Nucleus accumbens (tissue), 56 donors: ENCODE measurements at places on chromosomes 5 and 9.

DNA sequence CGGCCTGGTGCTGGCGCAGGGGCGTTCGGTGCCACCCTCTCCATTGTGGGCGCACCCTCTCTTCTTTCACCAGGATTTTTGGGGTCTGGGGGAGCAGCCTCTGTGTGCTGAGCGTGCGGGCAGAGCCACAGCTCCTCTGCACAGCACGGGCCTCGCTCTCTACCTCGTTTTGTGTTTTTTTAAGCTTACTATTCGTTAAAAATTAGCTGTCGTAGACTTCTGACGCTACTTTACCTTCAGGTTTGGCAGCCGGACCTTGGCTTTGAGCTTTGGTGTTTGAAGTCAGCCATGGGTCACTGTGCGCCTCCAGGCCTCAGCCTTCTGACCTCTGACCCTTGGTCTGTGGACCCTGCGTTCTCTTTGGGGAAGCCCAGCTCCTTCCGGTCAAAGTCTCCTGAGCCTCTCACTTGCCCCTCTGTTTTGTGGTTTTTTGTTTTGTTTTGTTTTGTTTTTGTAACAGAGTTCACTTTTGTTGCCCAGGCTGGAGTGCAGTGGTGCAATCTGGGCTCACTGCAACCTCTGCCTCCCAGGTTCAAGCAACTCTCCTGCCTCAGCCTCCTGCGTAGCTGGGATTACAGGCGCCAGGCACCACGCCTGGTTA lies 88.2 kb upstream of the CACNA1B start:
- DNase-seq, result no peak

- DNase-seq, result no peak
Measured at GRCh38 chr9:70263421-70263820, 4.6 kb downstream of the SMC5 start.

DNA sequence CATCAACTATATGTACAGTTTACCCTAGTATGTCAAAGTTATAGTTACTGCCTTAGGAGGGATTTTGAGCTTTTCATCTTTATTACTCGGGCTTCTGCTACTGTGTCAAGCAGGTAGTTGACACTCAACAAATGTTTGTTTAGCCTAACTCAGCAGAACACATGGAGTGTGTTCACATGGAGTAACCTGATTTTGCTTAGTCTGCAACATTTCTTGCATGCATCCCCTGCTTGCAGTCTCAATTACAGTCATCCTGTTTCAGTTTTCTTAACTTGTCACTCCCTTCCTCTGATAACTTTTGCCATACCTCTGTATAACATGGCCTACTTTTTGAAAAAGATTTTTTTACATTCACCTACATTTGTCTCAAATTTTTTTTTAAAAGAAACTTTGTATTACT lies 135.5 kb downstream of the NMUR2 start:
- no peak for DNase-seq

DNA sequence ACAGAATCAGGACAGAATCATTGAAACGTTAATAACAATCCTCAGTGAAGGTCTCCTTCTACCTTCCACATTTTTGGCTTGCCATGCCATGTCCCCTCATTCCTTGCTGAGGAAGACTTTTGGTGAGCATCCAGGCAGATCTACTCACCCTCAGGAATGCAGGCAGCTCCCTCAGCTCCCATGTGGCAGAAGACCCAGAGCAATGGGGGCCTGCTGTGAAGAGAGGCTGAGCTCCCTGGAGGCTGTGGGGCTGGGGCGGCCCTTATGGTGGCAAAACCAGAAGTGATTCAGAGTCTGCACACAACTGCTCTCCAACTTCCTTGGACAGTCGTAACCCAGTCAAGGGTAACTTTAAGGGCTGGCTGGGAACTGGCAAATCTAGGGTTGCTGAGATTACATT lies 247.2 kb upstream of the EFNA5 start:
- DNase-seq, result no peak

- DNase-seq, result no peak
Measured at GRCh38 chr5:164561933-164562872, 1056.8 kb downstream of the MAT2B start.

DNA sequence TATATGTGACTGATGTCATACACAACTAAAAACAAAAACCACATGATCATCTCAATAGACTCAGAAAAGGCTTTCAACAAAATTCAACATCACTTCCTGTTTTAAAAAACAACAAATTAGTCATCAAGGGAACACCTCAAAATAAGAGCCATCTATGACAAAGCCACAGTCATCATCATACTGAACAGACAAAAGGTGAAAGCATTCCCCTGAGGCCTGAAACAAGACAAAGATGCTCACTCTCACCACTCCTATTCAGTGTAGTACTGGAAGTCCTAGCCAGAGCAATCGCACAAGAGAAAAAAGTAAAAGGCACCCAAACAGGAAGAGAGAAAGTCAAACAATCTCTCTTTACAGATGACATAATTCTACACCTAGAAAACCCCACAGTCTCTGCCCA lies 893.5 kb upstream of the EDIL3 start:
- no peak for DNase-seq

- DNase-seq, result no peak
Measured at GRCh38 chr9:136964171-136964689, 12.2 kb downstream of the LCN12 start.

- DNase-seq, result no peak
Measured at GRCh38 chr5:123545506-123545905, 33.5 kb downstream of the CSNK1G3 start.

- no peak for DNase-seq
Measured at GRCh38 chr9:136111910-136112309, 6.8 kb downstream of the TMEM250 start.

- no peak for DNase-seq
Measured at GRCh38 chr5:8908055-8908683, 637.7 kb downstream of the SEMA5A start.

DNA sequence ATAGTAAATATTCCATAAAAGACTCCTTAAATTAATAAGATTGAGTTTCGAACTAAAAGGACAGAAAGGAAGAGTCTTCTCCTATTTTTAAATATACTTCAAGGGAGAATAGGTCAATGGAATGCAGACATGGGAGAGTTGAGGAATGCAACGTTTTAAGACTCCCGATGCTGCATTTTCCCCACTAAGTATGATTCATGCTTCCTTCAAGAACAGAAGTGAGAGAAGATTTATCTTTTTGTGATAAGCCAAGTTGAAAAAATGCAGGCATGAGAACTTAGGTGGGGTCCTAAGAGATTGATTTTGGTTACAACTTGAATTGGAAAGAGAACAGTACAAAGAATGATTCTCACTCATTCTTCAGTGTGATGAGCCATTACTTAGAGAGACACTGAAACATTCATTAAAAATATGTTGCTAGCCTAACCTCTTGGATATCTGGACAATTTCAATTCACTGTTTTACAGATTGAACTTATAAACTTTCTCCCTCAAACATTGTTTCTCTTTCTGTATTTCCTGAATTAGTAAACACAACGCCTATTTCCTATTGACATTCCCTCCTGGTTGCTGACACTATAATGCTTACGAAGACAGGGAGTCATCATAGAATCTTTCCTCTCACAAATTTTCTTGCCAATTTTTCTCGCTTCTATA lies 1666.1 kb upstream of the WWC1 start:
- no peak for DNase-seq

- DNase-seq, result no peak
Measured at GRCh38 chr9:123034881-123035510, 1.5 kb downstream of the GPR21 start.

- no peak for DNase-seq
Measured at GRCh38 chr5:10836986-10837385, 76.0 kb upstream of the DAP start.

DNA sequence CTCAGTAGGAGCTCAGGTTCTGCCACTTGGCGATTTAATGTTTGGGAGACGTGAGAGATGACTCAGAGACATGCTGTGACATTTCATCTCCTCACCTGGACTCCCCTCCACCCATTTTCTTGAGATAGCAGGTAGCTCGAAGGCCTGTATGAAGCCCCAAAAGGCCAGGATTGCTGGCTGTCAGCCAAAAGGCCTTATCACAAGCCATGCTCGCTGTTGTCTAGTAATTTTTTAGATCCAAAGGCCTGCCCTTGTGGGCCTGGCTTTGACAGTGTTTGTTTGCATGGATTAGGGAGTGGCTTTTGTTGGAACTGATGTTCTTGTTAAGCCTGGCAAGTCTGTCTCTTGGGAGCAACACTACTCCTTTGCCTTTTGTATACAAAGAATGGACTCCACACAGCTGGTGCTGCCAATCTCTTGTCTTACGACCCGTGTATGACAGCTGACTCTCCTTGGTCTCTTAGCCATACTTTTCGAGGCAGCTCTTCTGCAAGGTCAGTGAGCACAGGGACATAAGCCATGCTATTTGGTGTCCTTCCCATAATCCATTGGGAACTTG lies 22.7 kb downstream of the CAVIN4 start:
- DNase-seq, result no peak

- DNase-seq, result no peak
Measured at GRCh38 chr9:8859416-8859815, 1059.8 kb upstream of the DMAC1 start.

GRCh38 chr5:39698838-39699560 lies 274.2 kb upstream of the DAB2 start:
- no peak for DNase-seq

- DNase-seq, result no peak
Measured at GRCh38 chr9:3186751-3187150, 339.1 kb downstream of the RFX3 start.

GRCh38 chr5:5615569-5615968 lies 193.1 kb downstream of the ICE1 start:
- no peak for DNase-seq

DNA sequence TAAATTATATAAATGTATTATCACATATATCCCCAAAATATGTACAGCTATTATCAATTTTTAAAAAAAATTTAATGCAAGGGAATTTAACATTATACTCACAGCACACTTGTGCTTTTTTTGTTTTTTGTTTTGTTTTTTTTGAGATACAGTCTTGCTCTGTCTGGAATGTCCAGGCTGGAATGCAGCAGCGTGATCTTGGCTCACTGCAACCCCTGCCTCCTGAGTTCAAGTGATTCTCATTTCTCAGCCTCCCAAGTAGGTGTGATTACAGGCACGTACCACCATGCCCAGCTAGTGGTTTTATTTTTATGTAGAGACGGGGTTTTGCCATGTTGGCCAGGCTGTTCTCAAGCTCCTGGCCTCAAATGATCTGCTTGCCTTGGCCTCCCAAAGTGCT lies 58.3 kb downstream of the GLIS3 start:
- no peak for DNase-seq

GRCh38 chr9:113524468-113524867 lies 60.9 kb downstream of the RGS3 start:
- no peak for DNase-seq

DNA sequence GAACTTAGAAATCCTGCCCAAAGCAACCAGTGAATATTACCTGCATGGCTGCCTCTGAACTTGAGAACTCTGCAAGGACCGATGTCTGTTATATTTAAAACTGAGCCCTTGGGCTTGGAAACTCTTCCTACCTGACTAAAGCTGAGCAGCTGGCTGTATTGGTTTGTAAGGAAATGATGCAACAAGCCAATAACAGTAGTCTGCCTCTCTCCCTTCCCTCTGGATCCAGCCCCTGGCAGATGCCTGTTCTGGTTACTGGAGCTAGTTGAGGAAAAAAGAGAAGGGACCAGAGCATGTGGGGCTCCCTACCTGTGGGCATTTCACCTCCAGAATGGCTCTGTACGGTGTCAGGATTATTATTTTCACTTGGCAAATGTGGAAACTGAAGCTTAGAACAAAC lies 34.7 kb downstream of the SH3RF2 start:
- DNase-seq, result no peak

DNA sequence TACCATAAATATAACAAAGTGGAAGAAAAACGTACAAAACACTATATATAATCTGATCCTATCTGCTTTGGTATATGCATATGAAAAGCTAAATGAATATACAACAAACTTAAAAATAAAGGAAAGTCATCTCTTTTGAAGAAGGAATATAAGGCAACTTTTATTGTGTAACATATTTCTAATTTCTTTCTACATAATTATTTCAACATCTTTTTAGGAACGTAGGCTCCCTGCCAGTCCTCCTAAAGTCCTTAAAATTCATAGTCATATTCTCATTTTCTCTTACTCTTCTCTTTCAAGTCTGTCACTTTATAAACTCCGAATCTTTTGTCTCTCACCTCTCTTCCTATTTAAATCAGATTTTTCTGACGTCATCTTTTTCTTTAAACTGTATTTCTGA lies 9.6 kb downstream of the DEPDC1B start:
- no peak for DNase-seq

DNA sequence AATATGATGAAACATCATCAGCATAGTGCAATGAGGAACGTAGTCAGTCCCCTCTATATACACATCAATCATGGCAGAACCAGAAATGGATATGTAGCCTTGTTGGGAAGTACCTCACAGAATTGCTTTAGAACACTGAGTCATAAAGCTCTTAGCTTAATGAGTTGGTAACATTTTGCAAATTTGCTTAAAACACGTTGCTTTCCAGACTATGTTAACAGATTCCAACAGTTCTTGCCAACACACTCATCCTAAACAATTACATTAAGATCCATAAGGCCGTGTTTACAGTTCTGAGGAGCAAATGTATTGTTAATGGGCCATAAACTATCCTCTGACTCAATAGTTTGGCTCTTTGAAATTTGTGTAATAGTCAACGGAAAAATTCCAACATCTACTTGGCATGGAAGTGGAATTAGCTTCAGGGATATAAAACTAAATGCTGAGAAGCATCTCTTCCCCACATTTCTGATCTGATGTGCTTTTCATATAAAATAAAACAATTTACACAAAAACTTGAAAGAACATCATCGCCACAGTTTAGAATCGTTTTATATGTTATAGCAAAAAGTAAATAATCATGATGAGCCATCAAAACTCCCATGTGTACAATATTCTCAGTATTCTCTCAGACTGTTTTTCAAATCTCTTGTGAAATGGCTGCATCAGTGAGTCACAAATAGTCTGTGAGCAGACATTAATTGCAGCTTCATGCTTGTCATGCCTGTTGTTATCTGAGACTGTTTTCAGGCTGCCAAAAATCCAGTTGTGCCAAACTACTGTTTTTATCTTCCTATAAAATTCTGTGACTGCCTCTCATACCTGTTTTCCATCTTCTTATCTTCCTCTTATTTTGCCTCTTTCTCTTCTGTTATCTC lies 291.9 kb downstream of the COX7C start:
- DNase-seq, result no peak

- DNase-seq, result no peak
Measured at GRCh38 chr5:14286007-14286406, 142.9 kb downstream of the TRIO start.

DNA sequence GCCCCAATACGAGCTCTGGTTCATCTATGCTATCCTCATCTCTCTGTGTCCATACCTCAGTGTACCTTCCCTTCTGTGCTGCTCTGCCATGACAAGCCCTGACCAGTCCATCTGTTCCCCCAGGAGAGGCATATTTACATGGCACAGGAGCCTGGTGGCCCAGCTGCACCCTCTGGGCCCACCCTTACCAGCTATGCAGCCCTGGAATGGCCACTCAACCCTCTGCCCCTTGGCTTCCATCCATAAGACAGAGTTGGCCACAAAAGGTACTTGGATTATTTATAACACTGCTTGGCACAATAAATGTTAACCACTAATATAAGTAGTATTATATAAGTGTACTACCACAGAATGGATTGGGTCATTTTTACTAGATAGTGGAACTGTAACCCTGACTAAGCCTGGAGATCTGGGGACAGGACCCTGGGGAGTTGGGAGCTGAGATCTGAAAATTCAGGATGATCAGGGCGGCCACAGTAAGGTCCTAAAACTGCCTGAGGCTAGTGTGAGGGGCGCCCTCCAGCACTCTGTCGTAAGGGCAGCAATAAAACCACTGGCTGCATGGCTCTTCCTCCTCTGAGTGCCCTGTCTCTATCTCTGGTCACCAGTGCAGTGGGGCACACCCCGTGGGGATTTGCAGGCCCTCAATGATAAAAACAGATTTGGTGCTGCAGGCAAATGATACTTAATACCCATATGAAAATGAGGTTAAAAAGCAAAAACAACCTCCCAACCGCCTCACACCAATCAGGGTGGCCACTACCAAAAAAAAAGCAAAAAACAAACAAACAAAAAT lies 65.8 kb downstream of the SEMA4D start:
- no peak for DNase-seq
